ENCODE measurements at places on chromosomes 7 and 10.

- DNase-seq: no peak
Observed at GRCh38 chr10:111593578-111593977, 516.7 kb downstream of the ADRA2A start.

GRCh38 chr10:33260403-33261149 lies 73.9 kb downstream of the NRP1 start:
- DNase-seq: no peak

DNA sequence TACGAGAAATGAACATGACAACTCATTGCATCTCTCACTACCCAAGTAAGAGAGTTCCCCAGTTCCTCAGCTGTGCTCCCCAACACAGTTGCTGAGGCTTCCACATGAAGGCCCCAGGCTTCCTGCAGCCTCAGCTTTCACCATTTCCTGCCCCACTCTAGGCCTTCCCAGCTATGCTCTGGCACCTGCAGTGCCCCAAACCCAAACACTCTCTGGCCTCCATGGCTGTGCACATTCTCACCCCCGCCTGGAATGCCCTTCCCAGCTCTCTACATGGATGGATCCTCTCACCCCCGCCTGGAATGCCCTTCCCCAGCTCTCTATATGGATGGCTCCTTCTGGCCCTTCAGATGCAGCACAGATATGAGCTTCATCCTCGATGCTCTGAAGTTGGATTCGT lies 61.3 kb downstream of the KIAA1549 start:
- no peak for DNase-seq

DNA sequence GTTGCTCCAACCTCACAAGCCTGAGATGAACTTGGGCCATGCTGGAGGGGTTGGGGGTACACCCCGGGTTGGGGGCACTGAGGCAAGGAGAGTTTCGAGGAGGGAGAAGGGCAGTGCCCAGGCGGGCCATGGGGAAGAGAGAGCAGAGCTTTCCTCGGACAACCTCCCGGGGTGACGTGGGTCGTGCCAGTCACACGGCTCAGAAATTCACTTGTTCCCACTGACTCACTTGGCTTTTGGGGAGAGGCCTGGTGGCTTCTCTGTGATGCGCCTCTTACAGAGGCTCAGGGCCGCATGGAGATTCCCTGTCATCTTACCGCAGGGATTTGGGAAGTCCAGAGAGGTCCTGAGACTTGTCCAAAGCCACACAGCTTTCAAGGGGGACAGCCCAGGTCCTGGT lies 2.9 kb downstream of the LAT2 start:
- DNase-seq: no peak

DNA sequence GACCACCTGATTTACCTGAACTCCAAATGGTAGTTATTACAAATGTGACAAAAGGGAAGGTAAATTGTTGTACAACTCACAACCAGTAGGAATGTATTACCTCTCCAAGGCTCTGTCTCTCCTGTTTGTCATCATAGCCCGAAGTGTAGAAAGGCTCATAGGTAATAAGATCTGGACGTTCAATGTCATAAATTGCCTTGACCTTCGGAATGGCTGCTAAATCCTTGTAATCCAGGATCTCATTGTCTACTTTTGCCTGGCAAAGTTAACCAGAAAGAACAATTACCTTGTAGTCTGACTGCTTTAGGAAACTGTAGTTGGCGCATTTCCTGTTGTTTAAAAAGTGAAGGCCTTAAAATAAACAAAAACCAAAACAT lies 68.6 kb upstream of the AFAP1L2 start:
- no peak for DNase-seq

DNA sequence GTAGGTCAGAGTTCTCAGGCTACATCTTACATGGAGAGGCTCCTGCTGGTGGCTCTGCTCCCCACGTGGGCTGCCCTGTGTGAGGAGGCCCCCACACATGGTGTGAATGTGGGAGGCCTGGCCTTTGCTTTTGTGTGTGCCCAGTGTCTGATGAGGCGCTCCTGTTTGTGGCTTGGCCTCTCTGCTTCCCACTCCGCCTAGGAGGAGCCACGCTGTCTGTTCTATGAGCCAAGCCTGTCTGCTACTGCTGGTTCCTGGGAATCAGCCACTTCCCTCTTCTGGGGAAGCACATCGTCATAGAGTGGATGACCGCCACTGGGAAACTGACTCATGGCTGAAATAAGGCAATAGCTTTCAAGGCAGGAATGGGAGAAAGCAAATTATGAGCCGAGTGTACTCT lies 87.1 kb downstream of the CYP26A1 start:
- DNase-seq: no peak

- no peak for DNase-seq
Observed at GRCh38 chr7:158076215-158076614, 511.4 kb downstream of the PTPRN2 start.

GRCh38 chr10:4061441-4061951 lies 276.5 kb upstream of the KLF6 start:
- DNase-seq: no peak

DNA sequence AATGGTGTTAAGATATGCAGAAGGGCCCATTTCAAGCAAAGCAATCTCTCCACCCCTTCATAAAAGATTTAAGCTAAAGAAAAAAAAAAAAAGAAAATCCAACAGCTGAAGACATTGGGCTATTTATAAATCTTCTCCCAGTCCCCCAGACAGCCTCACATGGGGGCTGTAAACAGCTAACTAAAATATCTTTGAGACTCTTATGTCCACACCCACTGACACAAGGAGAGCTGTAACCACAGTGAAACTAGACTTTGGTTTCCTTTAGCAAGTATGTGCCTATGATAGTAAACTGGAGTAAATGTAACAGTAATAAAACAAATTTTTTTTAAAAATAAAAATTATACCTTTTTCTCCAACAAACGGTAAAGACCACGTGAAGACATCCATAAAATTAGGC lies 28.6 kb downstream of the PPP3CB start:
- DNase-seq: no peak

- DNase-seq: no peak
Observed at GRCh38 chr7:7908622-7909145, 59.9 kb upstream of the GLCCI1 start.

GRCh38 chr10:36612436-36612835 lies 513.0 kb upstream of the ANKRD30A start:
- DNase-seq: no peak

- no peak for DNase-seq
Observed at GRCh38 chr10:7075851-7076250, 335.0 kb downstream of the SFMBT2 start.

DNA sequence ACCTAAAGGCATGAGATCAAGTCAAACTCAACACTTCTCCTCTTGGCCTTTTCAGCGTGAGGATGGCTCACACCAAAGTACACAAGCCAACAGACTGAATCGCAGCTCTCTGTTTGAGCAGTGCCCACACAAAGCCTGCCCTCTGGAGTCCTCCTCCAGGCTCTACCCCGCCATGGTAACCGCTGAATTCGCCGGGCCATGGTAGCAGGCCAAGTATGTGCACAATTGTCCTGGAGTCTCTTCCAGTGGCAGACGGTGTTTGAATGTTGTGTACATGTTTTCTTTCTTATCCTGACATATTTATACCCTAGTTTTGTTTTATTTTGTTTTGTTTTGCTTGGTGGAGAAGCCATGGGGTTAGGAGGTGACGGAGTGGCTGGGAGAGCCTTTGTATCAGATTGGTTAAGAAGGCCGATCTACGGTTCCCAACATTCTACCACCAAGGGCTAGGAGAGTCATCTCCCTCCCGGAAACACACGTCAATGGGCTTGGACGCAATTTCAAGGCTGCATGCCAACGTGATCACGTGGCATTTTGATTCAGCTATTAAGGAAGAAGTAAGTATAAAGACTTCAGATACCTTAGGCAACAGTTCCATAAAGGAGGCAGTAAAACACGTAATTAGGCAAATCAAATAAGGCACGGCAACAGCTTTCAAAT lies 12.1 kb upstream of the SHH start:
- DNase-seq: no peak

DNA sequence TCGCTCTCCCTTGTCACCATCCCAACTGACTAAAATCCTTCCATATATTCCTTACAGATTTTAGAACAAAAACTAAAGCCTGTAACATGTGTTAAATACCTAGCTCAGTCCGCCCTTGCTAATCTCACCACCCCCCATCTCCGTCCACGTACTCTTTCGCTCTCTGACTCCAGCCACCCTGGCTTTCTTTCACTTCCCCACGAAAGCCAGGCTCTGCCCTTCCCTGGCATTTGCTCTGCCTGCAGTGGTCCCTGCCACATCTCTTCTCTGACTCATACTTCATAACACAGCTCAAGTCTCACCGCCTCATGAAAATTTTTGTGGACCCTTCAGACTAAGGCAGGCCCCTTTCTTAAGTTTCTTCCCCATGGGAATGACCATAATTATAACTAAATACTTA lies 11.7 kb upstream of the GPAM start:
- no peak for DNase-seq

GRCh38 chr7:87475359-87476178 lies at the start of gene ABCB4:
Gene ABCB4, minus strand, starts transcription at chr7:87475680. Its CDS starts 215 bp downstream, at chr7:87475465.
- no peak for DNase-seq

DNA sequence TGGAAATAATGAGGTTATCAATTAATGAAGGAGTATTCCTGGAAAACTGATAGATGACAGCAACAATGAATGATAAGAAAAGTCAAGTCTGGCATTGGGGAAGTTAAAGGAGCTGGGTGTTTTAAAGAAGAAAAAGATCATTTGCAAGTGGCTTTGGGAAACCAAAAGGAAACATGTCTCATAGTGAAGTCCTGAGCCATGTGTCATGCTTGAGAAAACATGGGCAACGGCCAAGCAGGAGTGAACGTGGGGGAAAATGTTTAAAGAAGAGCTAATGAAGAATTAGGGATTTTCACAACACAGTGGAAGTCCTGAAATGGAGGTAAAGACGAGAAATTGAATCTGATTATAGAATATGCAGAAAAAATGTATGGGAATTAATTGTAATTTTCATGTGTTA lies 1383.2 kb upstream of the CELF2 start:
- DNase-seq: peak; percentile 21

DNA sequence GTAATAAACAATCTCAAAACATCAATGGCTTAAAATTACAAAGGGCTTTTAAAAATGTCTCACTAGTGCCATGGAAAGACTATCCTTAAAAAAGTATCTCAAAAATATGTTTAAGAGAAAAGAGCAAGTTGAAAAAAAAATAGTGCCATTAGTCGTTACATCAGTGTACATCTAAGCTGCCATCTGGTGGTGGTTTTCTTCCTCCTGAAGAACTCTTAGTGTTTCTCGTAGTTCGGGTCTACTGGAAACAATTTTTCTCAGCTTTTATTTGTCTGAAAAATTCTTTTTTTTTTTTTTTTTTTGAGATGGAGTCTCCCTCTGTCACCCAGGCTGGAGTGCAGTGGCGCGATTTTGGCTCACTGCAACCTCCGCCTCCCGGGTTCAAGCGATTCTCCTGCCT lies 5.9 kb upstream of the GARIN1A start:
- DNase-seq: no peak

GRCh38 chr10:3911713-3912442 lies 126.9 kb upstream of the KLF6 start:
- DNase-seq: no peak

DNA sequence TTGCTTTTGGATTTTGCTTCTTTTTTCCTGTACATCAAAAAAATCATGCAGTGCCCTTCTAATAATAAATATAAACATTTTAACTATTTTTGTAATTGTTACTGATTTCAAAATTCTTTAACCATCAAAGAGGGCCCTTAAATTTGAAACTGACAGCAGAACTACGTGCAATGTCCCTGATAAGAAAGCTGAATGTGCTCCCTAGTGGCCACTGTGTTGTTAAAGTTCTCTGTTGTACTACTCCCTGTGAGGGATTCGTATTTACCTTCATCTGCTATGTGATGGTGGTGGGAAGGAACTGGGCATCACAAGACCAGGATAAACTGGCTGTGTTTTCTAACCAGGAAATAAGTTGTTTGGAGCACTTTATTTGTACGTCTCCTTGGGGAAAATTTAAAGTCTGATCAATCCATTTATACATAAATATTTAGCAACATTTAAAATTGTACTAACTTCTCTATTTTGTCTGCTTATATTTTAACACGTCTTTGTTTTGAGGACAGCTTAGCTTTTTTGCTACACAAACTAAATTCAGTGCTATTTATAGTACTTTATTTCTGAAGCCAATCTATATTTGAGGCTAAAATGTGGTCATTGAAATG lies 322.4 kb downstream of the HGF start:
- DNase-seq: peak; percentile 18

- no peak for DNase-seq
Observed at GRCh38 chr7:7792056-7792455, 73.6 kb upstream of the RPA3 start.

DNA sequence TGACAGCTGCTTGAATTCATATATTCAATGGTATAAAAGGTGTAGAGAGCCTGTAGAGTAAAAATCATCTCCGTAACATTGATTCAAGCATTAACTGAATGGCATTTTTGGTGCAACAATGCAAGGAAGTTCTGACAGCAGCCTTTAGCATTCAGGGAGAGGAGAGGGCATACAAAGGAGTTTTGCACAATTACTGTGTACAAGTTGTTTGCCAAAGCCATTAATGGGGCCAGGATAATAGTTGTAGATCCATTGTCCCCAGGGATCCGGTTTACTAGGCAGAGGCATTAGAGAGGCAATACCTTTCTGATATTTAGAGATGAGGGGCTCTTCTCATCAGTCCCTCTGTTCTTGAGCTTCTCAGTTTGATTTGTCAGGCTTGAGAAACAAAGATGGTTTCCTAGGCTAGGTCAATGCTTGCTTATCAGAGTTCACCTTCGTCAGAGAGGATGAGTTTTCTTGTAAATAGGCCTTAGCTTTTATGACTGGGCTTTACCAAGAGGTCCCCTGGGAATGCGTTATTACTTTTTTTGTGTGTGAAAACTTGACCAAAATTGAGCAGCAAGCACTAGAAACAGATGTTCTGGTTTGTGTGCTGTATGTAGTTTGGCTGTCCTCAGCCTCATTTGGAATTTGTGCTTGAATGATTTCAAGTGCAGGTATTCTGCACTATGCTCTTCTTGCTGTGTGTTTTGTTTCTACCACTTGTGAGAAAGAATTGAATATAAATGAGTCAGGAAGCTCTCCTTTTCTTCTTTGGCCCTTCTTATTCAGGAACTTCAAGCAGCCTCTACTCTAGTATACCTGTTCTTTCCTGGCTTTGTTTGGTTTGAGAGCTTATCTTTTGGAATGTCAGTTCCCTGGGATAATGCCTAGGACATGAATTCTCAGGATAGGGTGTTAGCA lies 32.0 kb downstream of the SND1 start:
- DNase-seq: no peak

DNA sequence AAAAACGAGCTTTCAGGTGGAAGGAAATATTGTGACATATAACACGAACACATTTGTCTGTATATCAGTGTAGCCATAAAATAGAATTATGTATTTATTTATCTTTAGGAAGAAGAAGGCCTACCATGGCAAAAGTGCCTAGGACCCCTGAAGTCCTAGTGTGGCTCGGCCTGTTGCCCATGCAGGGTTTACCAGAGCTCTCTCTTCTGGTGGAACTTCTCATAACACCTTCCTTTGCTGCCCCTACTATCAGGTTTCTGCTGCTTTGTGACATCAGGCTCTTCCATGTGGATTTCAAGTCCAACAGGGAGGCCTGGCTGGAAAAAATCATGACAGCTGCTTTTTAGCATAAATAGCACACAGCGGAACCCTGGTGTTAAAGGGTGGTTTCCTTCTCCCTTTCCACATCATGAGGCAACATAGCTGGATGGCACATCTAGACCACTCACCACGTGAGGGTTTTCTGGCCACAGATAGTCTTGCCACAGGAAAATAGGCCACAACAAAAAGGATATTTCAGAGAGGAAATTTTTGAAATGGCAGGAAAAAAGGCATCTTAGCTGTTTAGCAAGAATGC lies 44.8 kb upstream of the ADO start:
- no peak for DNase-seq
